ENCODE measurements at places on chromosomes 13 and 19.

DNA sequence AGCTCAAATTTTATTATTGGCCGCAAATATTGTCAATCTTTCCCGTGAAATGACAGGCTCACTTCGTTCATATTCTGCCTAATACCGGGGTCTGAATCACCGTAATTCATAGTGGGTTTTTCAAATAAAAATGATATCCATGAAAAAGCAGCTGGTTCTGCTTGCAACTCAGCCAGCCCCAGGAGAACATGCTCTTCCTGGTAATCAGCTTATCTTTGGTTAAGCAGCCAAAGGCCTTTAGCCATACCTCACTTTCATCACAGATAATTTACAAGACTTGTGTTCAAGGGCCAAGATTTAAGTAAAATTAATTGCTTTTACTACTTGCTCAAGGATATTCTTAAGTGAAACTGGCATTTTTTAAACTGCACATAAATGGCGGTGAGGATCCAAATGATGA is 22.5 kb downstream of the RNASEH2B start:
- no peak for DNase-seq

DNA sequence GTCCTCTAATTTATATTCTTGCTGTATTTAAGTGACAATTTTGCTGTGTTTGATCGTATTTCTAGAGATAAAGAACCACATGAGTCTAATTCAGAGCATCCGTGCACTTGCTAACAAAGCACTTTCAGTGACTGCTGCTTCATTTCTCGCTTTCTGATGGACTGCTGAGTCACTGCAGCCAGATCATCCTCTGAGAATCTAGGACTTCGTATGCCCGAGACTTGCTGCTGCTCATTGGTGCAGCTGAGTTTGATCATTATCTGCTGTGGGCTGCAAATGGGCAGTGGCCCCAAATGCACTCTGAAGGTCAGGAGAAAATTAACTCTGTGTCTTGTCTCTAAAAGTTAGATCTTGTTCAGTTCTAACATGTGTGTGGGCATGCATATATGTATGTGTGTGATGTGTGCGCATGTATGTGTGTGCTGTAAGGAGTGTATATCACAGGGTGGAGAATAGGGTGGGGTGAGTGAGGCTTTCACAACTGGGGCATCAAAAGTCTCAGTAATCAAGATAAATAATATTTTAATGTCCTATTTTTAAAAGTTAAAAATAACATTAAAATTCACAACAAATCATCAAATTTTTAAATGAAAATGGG is 342.6 kb downstream of the MTUS2 start:
- DNase-seq, result no peak

GRCh38 chr13:40504641-40505040 is 161.8 kb downstream of the FOXO1 start:
- no peak for DNase-seq

DNA sequence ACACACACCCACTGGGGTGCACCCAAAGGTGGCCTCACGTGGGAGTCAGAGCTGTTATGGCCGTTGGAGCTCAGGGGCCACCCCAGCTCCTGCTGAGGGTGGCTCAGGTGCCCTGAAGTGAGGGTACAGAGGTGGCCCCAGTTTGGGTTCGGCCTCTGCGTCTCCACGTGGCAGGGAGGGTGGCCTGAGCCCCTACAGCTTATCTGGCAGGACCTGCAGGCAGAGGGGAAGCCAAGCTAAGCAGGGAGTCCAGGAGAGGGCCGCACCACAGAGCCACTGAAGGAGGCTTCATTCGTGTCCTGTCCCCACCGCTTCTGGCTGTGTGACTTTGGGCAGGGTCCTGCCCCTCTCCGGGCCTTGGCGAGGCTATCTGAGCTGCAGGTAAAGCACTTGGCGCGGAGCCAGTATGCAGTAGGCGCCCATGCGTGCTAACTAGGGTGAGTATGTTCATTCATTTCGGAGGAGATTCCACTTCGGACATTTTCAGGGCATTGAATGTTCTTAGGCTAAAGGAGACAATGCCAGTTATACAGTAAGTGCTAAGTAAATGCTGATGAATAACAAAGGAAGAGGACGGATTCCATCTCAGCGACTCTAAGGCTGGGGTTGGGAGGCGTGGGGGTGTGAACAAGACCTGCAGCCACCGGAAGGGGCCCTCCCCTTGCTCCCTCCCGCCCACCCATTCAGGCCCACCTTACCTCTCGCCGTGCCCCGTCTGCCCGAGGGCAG is 4.9 kb downstream of the REX1BD start:
- no peak for DNase-seq

- no peak for DNase-seq
These were observed 56.1 kb upstream of the RNF113B start for GRCh38 chr13:98233127-98233526.

- no peak for DNase-seq
These were observed 5.8 kb upstream of the MVB12A start for GRCh38 chr19:17414097-17414496.

DNA sequence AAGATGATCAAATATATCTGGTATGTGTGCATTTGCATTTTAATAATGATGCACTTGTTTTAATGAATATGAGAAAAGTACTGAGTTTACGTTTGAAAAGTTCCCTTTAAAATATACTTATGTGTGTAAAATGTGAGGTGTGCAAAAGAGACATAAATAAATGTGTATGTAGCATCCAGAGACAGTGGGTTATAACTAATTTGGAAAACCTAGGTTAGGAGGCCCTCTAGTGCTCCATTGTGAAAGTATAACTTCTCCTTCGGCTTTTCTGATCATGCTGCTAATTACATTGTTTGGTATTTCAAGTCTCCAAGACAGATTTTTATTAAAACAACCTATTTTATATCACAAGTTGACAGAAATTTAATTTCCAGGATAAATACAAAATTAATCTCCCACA is 30.1 kb downstream of the SCEL start:
- no peak for DNase-seq

- no peak for DNase-seq
These were observed 78.8 kb downstream of the CACNA1A start for GRCh38 chr19:13427273-13428051.

GRCh38 chr13:43269037-43269481 is 245.7 kb downstream of the DNAJC15 start:
- DNase-seq, result no peak

DNA sequence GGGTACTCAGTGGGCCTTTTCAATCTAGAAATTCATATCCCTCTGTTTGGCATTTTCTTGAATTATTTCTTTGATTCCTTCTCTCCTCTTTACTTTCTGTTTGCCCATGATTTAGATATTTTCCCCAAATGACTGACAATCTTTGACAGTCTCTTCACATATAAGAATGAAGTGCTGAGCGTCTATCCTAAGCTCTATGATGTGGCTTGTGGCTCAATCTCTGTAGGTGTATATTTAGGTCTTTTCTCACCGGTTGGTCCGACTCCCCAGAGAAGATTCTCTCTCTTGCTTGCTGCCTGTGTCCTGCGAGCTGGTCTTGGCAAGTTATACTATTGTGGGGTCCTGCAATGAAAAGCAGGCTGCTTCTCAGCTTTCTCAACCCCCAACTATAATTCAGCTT is 29.0 kb downstream of the FLT3 start:
- no peak for DNase-seq

DNA sequence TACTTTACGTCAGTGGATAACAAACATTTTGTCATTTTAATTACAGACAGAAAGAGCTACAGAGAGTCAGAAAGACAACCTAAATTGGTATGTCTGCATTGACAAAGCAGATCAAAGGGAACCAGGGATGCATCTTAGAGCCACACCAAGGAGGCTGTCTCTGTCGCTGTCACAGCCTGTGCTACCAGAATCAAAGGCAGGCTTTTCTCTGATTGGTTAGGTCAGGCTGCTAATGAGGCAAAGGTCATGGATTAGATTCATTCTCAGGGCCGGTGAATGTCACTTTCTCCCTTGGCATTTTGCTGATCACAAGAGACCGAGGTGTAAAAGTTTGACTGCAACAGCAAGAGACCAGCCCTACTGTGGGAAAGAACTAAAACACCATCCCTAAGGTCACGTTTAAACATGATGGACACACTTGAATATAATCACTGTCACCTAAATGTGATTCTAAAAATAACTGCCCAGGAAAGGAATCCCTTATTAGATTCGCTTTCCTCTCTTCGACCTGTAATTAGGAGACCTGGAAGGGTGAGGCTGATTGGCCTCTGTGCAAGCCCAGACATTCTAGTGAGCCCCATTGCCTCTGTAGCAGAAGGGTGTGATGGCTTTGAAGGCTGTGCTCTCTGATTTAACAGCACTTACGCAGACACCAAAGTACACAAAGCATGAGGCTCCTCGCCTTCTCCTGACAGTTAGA is 314.4 kb upstream of the NBEA start:
- no peak for DNase-seq

- no peak for DNase-seq
These were observed 545.4 kb downstream of the SUCLA2 start for GRCh38 chr13:47455626-47456025.

- no peak for DNase-seq
These were observed 5.7 kb upstream of the SPACA4 start for GRCh38 chr19:48600679-48601417.

DNA sequence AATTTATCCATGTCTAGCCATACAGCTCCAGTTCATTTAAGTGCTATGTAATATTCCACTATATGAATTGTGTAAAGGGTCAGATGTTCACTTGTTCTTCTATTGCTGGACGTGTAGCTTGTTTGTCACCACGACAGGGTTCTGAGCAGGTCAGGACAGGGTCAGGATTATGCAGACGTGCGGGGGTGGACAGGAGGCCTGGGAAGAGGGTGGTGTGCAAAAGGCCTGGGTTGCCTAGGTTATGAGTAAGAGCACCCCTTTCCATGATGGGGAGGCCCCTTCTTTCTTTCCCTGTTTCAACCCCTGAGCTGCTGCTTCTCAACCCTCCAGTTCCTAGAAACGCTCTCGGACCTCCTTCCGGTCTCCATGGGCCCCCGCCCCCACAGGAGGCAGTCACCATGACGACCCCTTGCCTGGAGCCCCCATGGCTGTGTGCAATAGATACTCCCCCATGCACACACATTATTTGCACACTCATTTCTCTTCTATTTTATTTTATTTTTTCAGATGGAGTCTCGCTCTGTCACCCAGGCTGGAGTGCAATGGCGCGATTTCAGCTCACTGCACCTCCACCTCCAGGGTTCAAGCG is 2.0 kb downstream of the EXOC3L2 start:
- no peak for DNase-seq

- no peak for DNase-seq
These were observed 48.7 kb upstream of the GAS6 start for GRCh38 chr13:113912596-113912995.

- peak; percentile 72 for DNase-seq
These were observed 40.5 kb upstream of the GAS6 start for GRCh38 chr13:113904411-113904810.

- no peak for DNase-seq
These were observed 61.6 kb upstream of the PCDH17 start for GRCh38 chr13:57569986-57570385.

- no peak for DNase-seq
These were observed 67.3 kb downstream of the DOCK9 start for GRCh38 chr13:98910501-98910951.

DNA sequence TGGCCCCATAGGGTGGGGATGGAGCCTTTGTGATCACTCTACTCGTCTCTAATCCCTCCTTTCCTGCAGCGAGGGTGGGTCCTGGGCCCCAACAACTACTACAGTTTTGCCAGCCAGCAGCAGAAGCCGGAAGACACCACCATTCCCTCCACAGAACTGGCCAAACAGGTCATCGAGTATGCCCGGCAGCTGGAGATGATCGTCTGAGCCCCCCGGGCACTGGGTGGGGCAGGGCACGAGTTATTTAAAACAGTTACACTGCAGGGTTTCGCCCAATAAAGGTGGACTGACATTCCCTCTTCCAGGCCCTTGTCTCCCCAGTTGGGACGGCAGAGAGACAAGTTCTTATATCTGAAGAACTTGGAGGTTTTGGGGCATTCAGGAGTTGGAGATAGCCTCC is 4.7 kb downstream of the GGN start:
- no peak for DNase-seq

GRCh38 chr13:32453981-32454380 is 26.1 kb upstream of the N4BP2L1 start:
- no peak for DNase-seq

- no peak for DNase-seq
These were observed 154.0 kb downstream of the SOX1 start for GRCh38 chr13:112220925-112221324.

- DNase-seq, result no peak
These were observed 110.8 kb downstream of the DLEU7 start for GRCh38 chr13:50732712-50733111.

DNA sequence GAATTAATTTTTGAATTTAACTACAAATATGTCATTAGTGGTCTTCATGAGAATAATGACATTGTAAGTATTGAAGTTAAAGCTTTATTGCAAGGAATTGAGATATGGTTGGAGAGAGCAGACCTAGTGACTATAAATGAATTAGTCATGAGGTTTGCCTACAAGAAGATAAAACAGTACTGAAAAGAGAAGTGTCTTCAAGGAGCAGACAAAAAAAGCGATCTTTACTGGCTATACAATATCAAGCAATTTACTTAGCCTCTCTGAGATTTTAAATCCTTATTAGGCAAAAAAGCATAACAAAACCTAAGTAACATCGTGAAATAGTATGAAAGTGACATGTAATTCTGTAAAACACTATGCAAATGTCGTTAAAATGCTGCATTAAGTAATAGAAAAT is 435.1 kb upstream of the PCDH20 start:
- DNase-seq, result no peak

- no peak for DNase-seq
These were observed 53.1 kb downstream of the FGF9 start for GRCh38 chr13:21723807-21724505.

DNA sequence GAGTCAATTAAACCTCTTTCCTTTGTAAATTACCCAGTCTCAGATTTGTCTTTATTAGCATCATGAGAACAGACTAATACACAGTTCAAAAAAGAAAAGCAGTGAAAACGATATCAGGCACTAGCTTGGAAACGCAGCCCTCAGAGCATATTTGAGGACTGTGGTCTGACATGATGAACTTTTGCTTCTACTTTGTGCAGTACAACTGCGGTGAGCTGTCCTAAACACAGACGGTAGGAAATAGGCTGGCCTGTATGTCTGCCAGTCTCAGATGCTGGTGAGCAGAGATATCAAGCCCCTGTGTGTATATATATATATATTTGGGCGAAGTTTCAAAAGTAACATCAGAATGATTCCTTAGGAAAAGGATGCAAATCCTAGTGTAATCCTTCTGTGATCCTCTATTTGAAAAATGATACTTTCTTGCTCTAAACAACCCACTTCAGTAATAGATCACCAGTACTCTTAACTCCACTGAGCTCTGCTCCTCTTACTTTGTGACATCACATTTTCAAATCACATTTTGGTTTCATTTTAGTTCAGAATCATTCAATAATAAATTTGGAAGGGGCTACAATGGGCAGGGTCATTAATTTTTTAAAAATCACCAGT is 74.4 kb downstream of the TNFRSF19 start:
- no peak for DNase-seq

GRCh38 chr13:71618159-71618558 is 248.8 kb downstream of the DACH1 start:
- DNase-seq, result no peak

GRCh38 chr13:27432611-27433210 is 8.3 kb downstream of the GTF3A start:
- no peak for DNase-seq

GRCh38 chr19:4660181-4660791 is 9.9 kb downstream of the MYDGF start:
- no peak for DNase-seq
